Activated naive CD4-positive, alpha-beta T cell treated with Interleukin-2 at 50 U/mL for 16 hours (primary cell): ENCODE measurements at places on chromosomes 12 and 14.

DNA sequence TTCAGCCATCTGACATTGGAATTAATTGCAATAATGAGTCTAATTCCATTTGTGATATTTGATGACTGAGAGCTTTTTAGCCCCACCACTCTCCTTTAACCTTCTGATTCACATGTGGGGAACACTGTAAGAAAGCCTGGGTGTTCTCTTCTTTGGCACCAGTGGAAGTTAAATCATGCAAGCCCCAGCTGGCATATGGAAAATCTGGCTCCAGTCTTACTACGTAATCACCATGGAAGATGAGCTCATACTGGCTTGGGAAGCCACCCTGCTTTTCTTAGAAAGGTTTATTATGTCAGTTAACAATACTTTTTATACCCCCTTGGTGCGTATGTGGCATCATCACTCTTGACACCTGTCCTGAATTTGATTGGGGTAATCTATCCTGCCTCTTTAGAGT, 479.3 kb downstream of the SLC16A7 start:
- no peak for DNase-seq

DNA sequence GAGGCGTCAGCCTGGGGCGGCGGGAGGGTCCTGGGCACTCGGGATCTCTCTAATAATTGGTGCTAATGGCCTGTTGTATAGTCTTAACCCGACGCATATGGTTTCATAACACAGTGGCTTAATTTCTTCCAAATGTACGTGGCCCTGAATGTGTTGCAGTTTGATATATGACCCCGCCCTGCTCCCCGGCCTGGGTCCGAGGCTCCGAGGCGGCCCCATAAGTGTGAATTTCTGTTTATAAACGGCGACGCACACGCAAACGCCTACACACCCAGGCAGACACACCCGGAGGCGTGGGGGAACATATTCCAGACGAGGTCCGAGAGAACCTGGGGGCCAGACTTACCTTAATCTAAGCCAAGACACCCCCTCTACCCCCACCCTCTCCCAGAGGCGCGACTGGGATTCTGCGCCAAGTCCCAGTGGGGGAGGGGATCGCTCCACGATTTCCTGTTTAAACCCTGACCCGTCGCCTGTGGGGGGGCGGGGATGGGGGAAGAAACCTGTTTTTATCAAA, 9.7 kb upstream of the HOXC6 start:
- DNase-seq = no peak

- no peak for DNase-seq
Observed at GRCh38 chr12:118841588-118841987, 139.8 kb upstream of the SRRM4 start.

- no peak for DNase-seq
Observed at GRCh38 chr12:9971181-9971580, at the start of gene CLEC12A. TSS of gene CLEC12A (plus strand) at chr12:9971409. CDS start at chr12:9971597, 188 bp downstream.

- no peak for DNase-seq
Observed at GRCh38 chr12:2234091-2234490, 181.3 kb downstream of the CACNA1C start.

DNA sequence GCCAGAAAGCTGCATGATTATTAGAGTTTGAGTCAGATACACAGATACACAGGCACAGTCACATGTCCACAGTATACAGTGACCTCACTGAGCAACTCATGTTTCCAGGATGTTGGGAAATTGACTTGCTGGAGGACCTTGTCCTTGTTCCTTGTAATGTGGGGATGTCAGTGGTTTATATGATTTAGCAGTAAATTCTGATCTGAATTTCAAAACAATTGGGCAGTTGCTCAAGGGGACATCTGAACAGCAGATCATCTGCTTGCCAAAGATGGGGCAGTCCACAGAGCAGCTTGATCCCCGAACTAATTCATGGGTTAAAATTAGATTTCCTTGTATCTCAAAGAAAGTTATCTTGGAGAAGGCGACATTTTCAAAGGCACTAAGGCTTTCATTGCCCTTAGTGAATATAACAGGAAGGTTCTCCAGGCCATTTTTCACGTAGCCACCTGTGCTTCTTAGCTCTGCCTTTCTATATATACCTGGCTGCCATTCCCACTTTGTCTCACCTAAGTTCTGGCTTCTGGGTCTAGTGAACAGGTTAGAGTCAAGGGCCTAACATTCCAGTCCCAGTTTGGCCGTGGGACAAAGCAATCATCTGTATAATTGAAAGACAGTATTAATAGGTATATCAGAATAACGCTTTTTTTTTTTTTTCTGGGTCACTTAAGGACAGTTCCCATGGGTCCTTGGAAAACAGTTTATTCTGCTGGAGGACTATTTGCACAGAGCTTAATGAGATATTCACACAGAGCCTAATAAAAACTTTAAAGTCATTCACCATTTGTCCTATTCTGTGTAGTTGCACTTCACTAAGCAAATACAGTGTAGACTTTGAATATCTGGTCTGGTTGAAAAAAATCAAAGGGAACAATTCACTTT, 64.9 kb upstream of the STRN3 start:
- DNase-seq = no peak

DNA sequence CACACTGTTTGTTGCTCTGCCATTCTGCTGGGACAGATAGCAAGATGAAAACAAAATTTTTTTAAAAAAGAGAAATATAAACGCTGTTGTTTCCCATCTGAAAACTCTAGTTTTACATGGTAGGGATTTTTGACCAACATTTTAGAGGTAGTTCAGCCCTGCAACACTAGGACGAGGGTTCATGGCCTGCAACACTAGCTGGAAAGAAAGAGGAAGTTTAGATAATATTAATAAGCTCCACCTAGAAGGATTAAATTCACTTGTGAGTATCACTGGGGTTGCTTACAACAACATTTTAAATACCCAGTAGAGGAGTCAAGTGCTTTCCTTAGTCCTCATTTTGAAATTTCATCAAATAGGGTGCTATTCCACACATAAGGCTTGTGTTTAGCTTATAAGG, 68.2 kb downstream of the SRGAP1 start:
- no peak for DNase-seq
